Activated naive CD4-positive, alpha-beta T cell treated with Interleukin-2 at 50 U/mL for 16 hours (primary cell): ENCODE measurements at places on chromosomes 4 and X.

GRCh38 chr4:175421506-175421905 lies 390.6 kb downstream of the GPM6A start:
- DNase-seq, result no peak

DNA sequence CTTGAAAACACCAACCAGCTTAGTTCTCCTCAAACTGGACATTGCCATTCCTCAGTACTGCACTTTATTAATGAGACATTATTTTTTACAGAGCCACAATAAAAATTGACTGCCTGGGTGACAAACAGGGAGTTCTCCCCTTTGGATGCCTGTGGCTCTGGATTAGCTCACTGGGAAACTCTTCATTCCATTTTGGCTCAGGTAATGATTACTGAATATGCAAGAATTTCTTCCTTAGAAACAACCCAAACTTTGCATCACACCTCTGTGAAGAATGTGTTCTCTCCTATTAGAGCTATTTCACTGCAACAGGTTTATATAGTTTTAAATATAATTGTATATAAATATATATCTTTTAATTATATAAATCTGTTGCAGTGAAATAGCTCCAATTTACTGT lies 2065.8 kb downstream of the ARAP2 start:
- no peak for DNase-seq

DNA sequence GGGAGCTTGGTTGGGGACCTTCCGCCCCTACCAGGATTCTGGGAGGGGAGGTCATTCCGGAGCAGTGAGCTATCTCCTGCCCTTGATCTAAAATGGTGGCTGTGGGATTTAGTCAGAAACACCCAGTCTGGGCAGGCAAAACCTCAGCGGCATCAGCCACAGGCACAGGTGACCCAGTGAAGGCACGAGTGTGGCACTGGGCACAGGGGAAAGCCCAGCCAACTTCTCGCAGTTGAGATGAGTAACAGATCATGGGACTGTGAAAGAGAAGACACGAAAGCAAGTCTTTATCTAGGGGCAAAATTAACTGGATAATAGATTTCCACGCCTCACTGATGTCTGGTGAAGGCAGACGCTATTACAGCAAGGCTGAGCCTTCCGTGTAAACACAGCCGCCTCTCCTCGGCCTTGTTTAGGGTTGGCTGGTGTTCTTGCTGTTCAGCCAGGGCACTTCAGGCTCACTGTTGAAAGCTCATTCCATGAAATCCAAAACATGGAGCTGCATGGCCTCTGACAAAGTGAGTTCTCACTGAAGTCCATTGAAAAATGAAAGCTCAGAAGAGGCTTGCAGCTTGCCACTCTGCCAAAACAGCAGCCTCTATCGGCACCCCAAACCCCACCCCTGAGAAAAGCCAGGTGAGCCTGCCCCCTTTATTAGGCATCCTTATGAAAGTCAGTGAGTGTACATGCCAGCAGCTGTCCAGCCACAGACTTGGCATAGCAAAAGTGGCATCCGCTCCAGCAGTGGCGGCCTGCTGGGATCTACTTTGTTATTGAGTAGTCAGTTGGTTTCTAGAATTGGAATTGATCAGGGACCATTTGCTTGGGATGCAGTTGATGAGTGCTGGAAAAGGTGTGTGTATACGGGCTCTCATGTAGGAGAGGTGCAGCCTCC lies 102.3 kb upstream of the MTM1 start:
- no peak for DNase-seq

DNA sequence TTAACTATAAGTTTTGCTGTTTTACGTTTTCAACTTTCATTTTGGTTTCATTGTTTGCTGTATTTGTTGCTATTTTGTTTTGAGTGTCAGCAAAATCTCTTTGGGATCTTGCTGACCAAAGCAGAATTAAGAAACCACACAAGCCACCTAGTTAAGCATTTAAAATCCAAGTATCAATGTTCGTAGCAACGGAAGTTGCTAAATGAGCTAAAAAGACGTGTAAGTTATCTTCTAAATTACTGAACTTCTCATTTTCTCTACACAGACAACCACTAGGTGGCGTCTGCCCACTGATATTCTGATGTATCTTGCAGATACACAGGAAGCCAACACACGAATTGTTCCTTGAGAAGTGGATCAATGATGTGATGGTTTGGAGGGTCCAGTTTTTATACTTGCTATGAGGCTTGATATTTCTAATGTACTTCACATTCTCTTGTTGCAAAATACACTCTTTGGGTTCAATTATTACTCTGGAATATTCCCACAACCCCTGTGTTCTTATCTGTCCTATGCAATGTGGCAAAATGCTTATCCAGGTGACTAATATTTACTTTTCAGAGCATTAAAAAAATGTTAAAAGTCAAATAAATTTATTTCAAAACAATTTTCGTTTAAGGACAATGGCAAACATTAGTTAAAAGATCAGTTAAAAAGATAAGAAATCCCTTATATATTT lies 250.5 kb downstream of the TECRL start:
- DNase-seq, result peak; percentile 4

- DNase-seq, result no peak
These were observed 59.2 kb downstream of the SHROOM3 start for GRCh38 chr4:76494243-76494642.

GRCh38 chr4:168837922-168838321 lies 172.1 kb downstream of the CBR4 start:
- no peak for DNase-seq

DNA sequence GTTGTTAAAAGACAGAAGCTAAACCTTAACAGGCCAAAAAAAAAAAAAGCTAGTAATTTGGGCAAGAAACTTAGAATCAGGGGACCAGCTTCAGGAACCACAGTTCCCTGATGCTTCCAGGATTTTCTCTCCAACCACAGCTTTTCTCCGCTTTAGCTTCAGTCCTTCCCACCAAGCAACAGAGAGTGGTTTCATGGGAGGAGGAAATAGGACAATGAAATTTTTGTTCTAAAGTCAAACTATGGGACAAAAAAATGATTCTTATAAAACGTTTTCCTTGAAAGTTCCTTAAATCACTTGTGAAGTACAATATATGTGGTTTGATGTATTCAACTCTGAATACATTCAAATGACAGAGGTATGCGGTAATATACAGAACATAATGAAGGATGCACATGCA lies 71.0 kb upstream of the DHX15 start:
- DNase-seq, result no peak

DNA sequence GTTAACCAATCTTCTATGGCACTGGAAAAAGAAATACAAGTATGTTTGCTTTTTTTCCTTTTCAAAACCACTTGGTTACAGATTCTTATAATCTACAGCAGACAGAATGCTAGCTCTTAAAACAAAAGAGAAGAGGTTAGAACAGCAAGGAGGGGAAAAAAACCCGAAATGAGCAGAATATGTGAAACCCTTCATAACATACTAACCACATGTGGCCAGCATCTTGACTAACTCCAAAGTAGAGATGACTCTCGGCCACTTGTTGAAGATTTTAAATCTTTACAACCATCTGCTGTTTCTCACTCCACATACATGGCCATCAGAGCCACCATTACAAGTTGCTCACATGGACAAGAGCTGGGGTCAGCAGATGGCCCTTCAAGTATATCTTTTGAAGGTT lies 100.3 kb downstream of the PAPSS1 start:
- DNase-seq, result no peak

- DNase-seq, result no peak
These were observed 4.1 kb downstream of the TDO2 start for GRCh38 chr4:155907556-155907955.

DNA sequence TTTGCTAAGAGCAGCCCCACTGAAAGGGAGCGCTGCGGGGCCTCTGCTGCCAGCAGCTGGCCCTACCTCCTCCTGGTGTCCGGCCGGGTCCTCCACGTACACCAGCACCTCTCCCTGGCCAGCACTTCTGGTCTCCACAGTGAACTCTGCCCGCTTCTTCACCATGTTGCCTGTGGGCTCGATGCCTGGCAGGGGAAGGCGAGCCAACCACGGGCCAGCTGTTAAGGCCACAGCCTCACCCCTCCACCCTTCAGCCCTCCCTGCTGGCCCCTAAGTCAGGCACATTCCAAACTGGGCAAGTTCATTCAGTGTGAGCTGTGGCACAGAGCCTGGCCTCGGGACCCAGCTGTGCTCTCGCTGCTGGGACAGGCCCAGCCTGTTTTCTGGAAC lies 7.8 kb downstream of the FLNA start:
- no peak for DNase-seq

DNA sequence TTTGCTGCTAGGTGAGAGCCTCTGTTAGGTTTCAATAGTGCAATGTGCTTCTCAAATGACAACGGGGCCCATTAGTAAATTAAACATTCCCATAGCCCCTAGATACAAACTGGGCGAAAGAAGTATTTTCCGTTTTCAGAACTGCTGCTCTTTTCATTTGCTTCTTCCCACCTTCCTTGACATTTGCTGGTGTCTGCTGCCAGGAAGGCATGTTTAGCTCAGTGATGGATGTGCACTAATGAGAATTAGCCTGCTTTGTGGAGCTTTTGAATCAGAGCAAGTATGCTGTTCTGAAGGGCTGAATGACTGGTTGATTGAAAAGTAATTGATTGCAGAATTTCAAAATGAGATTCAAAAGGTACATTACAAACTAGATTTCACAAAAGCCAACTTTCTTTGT lies 57.0 kb downstream of the SHROOM3 start:
- no peak for DNase-seq

- no peak for DNase-seq
These were observed 32.7 kb upstream of the JADE1 start for GRCh38 chr4:128776794-128777216.

DNA sequence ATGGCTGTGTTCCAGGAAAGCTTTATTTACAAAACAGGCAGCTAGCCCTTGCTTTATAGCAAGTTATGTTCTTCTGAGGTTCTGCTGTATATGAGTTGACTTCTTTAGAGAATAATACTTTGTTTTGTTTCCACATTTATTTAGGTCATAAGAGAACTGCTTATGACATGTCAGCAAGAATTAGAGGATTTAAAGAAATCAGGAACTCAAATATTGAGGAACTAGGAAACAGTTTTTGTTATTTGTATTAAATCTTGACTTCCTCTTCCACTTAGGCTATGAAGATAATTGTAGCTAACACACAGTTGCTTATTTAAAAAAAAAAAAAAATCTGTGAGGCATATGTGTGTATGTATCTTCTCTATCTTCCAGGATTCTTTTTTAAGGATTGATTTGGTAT lies 14.3 kb downstream of the ZRSR2 start:
- DNase-seq, result no peak

GRCh38 chrX:109390556-109390955 lies 91.3 kb downstream of the GUCY2F start:
- DNase-seq, result no peak

DNA sequence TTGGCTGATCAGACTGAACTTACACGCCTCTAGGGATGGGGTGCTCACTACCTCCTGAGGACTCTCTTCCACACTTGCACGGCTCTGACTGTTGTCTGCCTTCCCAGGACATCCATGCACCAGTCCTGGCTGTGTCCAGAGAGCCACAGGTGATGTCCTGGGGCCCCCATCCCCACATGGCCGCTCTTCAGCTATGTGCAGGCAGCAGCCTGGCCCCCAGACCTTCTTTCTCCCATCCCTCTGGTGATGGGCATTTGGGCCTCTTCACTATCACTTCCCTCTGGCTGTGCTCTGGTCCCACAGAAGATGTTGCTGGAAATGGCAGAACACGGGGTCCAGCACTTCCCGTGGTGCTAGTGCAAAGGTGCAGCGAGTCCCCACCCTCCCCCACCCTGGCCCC lies 40.9 kb upstream of the HMX1 start:
- no peak for DNase-seq

GRCh38 chr4:119728185-119728584 lies 99.6 kb upstream of the PDE5A start:
- no peak for DNase-seq

DNA sequence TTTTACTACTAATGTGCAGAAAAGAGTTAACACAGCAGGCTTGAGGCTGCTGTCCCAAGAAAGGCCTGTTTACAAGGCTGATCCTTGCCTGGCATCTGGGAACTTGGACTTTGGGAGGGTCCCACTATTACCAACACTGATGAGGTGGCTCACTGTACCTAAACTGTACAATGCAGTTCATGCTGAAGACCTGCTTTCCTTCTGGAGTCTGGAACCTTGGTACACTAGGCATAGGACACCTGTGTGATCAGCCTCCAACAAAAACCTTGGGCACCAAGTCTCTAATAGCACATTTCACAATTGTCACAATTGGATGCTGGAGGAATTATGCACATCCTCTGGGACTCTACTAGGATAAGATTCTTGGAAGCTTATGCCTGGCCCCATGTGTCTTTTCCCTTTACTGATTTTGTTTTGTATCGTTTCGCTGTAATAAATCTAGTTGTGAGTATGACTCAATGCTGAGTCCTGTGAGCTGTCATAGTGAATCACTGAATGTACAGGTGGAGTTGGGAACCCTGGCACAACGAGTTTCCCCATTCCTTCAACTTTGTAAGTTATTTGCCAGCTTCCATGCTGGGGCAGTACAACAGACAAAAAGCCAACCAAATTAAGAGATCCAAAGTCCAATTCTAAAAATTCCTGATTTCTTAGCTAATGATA lies 45.9 kb downstream of the TEC start:
- no peak for DNase-seq

DNA sequence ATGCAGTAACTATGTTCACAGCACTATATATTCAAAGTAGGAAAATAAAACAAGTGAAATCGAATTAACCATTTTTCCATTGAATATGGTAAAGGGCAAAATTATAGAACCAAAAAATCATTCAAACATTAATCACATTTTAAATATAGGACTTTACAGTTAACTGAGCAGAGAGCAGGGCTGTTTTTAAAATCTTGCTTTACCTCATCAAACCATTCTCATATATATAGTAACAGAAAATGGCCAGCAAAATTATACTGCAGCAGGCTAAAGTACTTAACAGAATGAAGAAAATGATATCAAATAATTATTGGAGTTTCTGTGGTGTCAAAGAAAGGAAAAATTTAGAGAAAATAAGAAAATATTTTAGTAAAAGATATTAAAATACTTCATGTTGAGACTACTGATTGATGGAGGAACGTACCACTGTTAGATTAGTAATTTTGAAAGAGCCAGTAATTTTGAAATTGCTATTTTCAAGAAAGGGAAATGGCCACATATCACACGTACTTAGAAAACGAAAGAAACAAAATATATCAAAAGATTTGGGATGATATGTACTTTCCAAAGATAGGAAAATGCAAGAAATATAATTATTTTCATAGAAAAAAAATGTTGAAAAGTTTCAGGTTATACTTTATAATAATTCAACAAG lies 813.7 kb downstream of the DMD start:
- DNase-seq, result no peak

DNA sequence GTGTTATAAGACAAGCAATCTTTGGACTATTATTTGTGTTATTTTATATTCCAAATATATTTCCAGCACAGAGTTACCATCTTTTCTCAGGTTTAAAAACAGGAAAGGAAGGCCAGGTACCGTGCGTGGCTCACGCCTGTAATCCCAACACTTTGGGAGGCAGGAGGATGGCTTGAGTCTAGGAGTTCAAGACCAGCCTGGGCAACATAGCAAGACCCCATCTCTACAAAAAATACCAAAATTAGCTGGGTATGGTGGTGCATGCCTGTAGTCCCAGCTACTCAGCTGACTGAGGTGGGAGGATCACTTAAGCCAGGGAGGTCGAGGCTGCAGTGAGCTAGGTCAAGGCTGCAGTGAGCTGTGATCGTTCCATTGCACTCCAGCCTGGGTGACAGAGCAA lies 140.0 kb downstream of the POLA1 start:
- DNase-seq, result no peak

GRCh38 chrX:150841456-150842197 lies 56.8 kb downstream of the CD99L2 start:
- no peak for DNase-seq

- no peak for DNase-seq
These were observed 80.8 kb downstream of the CC2D2A start for GRCh38 chr4:15550491-15550890.

- no peak for DNase-seq
These were observed 200.3 kb downstream of the PDGFC start for GRCh38 chr4:156771171-156771837.
